ENCODE measurements at places on chromosomes 7 and 10.

- no peak for DNase-seq
Observed at GRCh38 chr7:158282461-158283001, 305.1 kb downstream of the PTPRN2 start.

- DNase-seq, result no peak
Observed at GRCh38 chr7:20745702-20746101, 41.0 kb downstream of the SP8 start.

DNA sequence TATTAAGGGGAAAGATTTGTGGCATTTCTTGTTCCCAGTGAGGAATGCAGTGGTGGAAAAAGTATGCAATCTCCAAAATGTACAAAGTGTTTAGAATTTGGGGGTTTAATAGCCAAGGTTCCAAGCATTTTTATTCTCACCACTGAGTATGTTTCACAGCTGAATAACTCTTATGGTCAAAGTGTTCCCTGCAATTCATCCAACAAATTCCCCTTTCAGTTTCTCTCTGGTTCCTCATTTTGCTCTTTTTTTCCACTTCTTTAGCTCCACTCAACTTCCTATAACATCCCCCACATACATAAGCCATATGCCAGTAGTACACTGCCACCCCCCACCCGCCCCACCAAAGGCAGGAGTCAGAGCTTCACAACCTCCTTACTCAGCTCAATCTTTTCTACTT is 4.6 kb downstream of the HECW1 start:
- no peak for DNase-seq

DNA sequence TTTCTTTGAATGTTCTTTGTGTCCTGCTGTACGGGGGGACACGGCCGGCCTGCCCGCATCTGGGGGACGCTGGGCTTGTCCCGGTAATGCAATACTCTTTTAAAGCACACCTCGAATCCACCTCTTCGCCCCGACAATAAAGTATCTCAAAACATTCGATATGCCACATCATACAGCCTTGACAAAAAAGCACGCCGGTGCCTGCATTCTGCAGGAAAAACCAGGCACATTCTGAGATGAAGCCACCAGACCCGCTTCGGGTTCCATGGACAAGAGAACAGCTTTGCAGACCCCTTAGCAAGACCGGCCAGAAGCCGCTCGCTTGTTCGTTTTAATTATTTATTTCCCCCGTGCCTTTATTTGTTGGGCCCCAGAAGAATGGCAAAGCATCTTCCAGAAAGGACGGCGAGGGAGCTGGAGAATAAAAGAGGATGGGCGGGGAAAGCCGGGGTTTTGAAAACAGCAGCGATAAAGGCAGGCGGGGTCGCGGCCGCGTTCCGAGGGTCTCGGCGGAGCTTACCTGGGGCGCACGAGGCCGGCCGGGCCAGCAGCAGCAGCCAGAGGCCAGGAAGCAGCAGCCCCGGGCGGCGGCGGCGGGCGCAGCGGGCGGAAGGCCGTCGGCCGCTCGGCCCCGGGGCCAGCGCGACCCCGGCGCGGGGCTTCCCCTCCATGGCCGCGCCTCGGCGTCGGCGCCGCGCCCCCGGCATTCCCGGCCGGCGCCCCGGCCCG is 462 bp downstream of the KIAA1549 start:
- no peak for DNase-seq

GRCh38 chr7:49020145-49020544 is 95.8 kb downstream of the CDC14C start:
- DNase-seq, result no peak

- no peak for DNase-seq
Observed at GRCh38 chr7:29355388-29355787, 160.8 kb downstream of the CHN2 start.

DNA sequence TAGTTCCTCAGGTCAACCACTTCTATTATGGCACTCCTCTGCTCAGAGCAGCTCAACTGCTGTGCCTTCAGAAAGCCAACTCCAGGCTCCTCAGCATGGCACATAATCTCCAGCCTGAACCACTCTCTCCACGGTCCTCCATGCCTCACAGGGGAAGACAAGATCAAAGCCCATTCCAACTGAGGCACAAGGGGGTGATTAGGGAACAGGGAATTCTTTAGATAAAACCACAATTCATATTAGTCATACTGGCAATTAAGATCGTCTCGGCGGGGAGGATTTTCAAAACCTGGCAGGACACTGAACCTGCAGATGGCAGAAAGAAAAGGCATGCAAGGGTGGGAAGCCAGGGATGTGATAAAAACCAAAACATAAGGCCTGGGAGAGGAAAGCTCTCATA is 361.6 kb downstream of the FGFR2 start:
- no peak for DNase-seq

- DNase-seq, result no peak
Observed at GRCh38 chr7:155181768-155182167, 111.6 kb downstream of the HTR5A start.

GRCh38 chr10:32153931-32154330 is 97.7 kb upstream of the KIF5B start:
- no peak for DNase-seq

DNA sequence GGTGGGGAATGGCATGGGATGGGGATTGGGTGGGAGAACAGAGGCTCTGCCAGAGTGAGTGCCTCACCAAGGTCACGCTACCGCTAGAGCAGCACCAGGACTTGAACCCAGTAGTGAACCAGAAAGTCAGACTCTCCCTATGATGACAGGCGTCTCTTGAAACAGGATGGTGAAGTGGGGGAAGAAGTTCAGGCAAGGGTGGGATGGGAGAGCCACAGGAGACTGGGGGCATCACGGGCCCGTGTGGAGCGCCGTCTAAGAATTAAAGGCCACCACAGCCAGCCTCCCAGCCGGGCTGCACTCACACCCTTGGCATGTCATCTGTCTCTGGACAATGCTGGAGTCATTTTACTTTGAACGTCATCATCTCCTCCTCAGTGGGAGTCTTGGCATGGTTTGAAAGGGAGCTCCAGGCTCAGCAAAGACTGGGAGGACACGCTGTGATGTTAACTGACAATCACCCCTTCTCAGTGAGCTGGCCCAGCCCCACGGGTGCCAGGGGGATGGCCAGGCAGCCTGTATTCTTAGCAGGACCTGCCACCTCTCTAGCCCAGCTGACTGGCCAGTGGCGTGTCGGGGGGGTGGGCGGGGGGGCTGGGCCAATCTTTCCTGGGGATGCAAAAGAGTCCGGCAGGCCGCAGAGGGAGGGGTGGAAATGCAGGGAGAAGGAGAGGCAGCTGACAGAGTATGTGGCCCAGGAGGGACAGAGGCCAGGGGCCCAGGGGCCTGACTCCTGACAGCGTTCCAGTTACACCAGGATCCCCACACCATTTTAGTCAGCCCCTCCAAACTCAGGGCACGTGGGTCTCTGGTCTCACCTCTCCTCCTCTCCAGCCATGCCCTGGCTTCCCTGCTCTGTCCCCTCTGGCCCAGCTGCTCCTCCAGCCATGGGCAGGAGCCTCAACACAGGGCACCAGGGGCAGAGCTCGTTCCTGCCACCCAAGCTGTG is 96.2 kb downstream of the VOPP1 start:
- no peak for DNase-seq

- DNase-seq, result no peak
Observed at GRCh38 chr7:112399501-112399900, 50.8 kb upstream of the IFRD1 start.

DNA sequence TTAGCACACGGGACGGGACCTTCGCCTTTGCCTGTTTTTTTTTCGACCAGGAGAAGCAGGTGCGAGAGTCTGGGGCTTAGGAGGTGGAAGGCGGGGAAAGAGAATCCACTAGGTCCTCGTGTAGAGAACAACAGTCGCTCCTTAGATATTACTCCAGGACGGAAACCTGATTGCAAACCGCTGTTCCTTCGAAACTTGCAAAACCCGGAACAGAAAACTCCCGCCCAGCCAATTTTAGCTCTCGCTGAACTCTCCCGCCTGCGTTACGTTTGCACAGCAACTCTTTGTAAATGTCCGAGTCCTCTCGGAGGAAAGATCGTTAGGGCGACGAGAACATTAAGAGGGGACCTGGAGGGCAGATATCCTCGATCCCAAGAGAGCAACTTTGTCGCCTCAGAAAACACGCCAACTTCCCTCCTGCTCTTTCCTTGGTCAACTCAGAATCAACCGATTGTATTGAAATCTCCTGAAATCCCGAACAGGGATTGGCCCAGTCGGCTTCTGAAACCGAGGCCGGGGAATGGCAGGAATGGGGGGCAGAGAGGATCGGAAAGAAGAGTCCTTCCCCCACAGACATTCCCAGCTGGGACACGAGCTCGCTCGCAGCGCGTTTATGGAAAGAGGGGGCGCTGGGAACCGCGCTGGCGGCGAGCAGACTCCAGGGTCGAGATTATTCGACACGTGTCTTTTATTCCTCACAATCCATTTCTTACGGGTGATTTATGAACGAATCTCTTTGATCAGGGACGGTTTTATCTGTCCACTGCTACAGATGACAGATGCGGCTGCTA is 9.9 kb downstream of the TWIST1 start:
- DNase-seq, result no peak

DNA sequence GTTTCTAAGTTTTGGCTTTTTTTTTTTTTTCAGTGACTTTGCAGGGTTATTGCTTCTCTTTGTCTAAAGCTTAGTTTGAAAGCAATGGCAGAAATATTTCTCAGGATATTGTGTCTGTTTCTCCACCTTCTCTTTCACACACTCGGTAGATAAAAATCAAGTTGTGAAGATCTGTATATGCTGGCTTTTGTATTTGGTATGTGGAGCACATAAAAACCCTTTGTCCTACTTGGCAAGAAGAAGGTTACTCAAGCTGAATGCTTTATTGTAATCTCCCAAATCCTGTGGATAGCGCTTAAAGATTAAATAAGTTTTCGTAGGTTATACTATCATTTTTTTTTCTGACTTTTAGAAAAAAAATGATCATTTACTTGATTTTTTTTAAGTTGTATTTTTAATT is 172.4 kb downstream of the CDCA7L start:
- DNase-seq, result no peak

DNA sequence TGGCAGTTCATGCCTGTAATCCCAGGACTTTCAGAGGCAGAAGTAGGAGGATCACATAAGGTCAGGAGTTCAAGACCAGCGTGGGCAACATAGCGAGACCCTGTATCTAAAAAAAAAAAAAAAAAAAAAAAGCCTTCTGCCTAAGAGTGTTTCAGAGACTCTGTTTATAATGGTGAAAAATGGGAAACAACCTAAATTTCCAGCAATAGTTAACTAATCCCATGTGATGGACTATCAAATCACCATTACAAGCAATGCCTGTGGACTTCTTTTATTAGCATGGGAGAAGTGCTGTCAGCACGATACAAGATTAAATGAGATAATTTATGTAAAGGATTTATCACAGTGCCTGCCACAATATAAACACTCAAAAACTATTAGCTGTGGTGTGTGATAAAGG is 67.5 kb upstream of the CUX1 start:
- no peak for DNase-seq

DNA sequence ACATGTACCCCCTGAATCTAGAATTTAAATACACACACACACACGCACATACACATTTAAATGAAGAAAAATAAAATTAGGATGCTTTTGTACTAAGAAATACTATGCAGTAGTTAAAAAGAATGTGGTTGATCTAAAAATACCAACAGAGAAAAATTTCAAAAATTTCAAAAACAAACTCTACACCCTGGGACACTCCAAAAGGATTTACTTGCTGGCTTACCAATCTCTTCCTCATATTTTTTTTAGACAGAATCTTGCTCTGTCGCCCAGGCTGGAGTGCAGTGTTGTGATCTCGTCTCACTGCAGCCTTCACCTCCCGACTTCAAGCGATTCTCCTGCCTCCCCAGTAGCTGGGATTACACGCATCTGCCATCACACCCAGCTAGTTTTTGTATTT is 80.9 kb downstream of the HIP1 start:
- no peak for DNase-seq

DNA sequence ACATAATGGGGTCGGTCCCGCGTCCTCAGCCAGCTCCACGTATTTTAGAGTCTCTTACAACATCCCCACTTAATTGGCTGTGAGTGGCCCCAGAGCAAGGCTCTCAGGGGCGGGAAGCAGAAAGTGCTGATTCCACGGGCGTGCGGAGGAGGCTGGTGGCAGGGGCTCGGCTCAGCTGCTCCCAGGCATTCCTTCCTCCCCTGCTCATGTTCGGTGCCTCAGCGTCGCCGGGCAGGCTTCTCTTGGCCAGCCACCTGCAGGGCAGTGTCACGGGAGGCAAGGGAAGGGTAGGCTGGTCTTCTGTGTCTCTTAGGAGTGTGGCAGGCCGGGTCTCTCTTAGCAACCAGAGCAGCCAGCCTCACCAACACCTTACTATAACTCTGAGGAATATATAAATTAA is 33.8 kb downstream of the IL15RA start:
- no peak for DNase-seq

DNA sequence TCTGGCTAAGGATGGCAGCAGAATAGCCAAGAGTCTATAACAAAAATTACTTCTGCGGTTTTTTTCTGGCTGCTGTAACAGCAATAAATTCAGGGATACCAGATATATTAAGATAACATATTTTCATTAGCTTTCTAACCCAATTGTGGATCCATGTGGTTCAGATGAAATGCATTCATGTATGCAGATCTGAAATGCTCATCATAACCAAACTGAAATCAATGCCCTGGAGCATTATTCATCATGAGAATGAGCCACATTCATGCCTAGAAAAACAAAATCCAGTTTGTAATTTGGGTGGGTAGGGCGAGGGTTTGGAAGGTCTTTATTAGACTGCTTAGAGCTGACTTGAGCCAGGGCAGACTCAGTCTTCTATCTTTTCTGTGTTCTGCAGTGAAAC is 69.8 kb upstream of the SEMA3A start:
- no peak for DNase-seq

DNA sequence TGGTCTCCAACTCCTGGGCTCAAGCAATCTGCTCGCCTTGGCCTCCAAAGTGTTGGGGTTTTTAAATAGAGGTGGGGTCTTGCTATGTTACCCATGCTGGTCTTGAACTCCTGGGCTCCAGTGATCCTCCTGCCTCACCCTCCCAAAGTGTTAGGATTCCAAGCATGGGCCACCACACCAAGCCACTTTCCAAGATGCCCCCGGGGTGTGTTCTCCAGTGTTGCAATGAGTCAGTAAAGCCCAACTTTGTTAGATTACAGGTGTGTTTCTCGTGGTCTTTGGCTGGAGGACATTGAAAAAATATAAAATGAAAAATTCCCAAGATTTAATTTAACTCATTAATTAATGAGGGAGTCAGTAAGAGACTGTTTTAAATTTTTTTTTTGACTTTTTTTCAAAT is 29.2 kb downstream of the TACR2 start:
- DNase-seq, result no peak

All from activated CD8-positive, alpha-beta memory T cell treated with anti-CD3 and anti-CD28 coated beads for 48 hours (primary cell).